ENCODE measurements at places on chromosomes 1 and 21.

DNA sequence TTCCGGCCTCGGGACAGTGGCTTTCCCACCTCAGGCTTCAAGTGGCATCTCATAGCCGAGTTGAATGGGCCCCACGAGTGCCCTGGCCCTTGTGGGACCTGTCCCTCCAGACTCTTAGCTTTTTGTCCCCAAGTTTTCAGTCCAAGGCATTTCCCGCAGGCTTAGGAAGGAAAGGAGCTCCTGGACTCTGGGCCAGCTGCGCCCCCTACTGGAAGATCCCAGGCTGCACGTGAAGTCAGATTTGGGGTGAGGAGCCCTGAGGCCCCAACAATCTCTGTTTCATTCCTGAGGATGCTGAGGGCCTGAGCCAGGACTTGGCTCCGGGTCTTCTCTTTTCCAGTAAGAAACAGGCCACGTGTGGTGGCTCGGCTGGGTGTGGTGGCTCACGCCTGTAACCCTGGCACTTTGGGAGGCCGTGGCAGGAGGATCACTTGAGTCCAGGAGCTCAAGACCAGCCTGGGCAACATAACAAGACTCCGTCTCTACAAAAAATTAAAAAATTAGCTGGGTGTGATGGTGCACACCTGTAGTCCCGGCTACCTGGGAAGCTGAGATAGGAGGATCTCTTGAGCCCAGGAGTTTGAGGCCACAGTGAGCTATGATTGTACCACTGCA lies 67.4 kb downstream of the ARHGEF10L start:
- peak; percentile 73 for DNase-seq

- DNase-seq: peak; percentile 72
These were observed 4.9 kb upstream of the POFUT2 start for GRCh38 chr21:45292399-45293219.

- DNase-seq: no peak
These were observed 41.9 kb downstream of the SMG7 start for GRCh38 chr1:183514235-183514634.

GRCh38 chr1:240312872-240313271 lies 221.2 kb downstream of the FMN2 start:
- DNase-seq: peak; percentile 81

All from epithelial cell of esophagus (primary cell).